Right lobe of liver (tissue), 6 donors: ENCODE measurements at places on chromosomes 2 and 18. TPM values are rescaled to one million over a fixed set of nuclear protein-coding genes. Genes with fewer than 3 reads are reported as not detected.
A peak's percentile ranks its signal among the peaks of the same experiment; 100 is the strongest.

The TNS1 gene
- 86.7 TPM for total RNA-seq

GRCh38 chr2:147384659-147385058 lies 460.2 kb upstream of the ACVR2A start:
- no peaks in the 10 kb centered on the region for H3K27me3 ChIP-seq
- H3K27ac ChIP-seq, result no peak overlapping the region
- H3K4me1 ChIP-seq, result no peaks in the 10 kb centered on the region
- H3K4me3 ChIP-seq, result no peak overlapping the region
- no peaks in the 10 kb centered on the region for H3K36me3 ChIP-seq
- no peak for DNase-seq

GRCh38 chr2:102588213-102588939 lies 31.0 kb upstream of the SLC9A2 start:
- H3K27me3 ChIP-seq, result no peaks in the 10 kb centered on the region
- H3K27ac ChIP-seq, result no peak overlapping the region
- no peak overlapping the region for H3K4me3 ChIP-seq
- H3K4me1 ChIP-seq, result no peaks in the 10 kb centered on the region

DNA sequence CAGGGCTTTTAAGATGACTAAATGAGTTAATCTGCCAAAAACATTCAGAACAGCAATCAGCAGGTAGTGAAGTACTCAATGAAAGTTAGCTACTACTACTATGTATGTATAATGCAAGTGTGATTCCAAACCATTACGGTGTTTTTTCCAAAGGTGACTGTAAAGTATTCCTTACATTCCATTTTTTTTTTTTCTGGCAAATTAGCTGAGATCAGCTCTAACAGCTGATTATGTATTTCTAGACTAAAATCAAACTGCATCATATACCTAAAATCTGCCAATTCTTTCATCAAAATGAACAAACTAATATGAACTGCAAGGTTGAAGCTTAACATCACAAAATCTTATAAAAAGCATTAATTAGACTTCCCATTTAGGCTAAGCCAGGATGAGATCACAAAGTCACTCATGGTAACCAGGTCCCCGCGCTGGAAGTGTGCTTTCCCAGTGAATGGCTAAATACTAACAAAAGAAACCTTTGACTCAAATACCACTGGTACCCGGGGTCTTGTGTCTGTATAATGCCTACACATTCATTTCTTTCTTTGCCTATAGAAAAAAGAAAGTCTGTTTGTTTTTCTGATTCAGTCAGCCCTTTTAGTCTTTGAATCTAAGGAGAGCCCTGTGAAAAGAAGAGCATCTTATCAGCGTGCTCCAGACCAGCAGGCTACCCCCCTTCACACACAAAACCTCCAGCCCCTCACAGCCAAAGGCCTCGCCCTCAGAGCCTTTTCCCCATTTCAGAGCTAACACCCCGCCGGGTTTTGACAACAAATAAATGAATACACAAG lies 88.3 kb downstream of the RBMS1 start:
- H3K27me3 ChIP-seq, result no peaks in the 10 kb centered on the region
- no peaks in the 10 kb centered on the region for H3K36me3 ChIP-seq
- no peak for DNase-seq

The GPBAR1 gene
- 3.2 TPM for total RNA-seq

The AFTPH gene
- total RNA-seq, result 19.5 TPM

DNA sequence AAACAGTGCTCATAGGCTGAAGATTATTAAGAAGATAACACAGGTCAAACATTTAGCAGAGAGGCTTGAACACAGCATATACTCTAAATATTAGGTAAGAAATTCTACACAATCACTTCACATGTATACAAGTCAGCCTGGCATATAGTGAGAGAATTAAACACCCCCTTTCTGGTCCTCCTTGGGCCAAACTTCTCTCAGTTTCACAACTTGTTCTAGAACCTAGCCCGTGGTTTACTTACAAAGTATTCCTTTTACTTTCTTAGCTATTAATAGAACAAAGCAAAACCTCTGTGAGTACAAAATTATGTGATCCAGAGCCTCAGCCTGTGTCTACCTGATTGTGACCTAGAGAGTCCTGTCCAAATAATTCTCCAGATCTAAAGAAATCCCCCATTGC lies 562.8 kb downstream of the TNS1 start:
- H3K27ac ChIP-seq, result no peak overlapping the region
- H3K4me3 ChIP-seq, result no peak overlapping the region
- H3K4me1 ChIP-seq, result no peaks in the 10 kb centered on the region
- no peaks in the 10 kb centered on the region for H3K36me3 ChIP-seq
- H3K27me3 ChIP-seq, result no peaks in the 10 kb centered on the region

The CFC1 gene
- total RNA-seq, result not detected

The PDE1A gene
- 2.2 TPM for total RNA-seq

The ANKRD30B gene
- total RNA-seq, result not detected

- H3K27me3 ChIP-seq, result no peaks in the 10 kb centered on the region
- no peak for DNase-seq
- peak overlapping the region; percentile 86 for H3K4me3 ChIP-seq
- no peaks in the 10 kb centered on the region for H3K36me3 ChIP-seq
Observed at GRCh38 chr18:6413579-6414117, 1.1 kb downstream of the L3MBTL4 start.

GRCh38 chr2:74682501-74682900 lies 28.5 kb downstream of the SEMA4F start:
- DNase-seq, result no peak
- H3K27ac ChIP-seq, result no peak overlapping the region
- no peak overlapping the region for H3K4me3 ChIP-seq
- H3K4me1 ChIP-seq, result no peaks in the 10 kb centered on the region

DNA sequence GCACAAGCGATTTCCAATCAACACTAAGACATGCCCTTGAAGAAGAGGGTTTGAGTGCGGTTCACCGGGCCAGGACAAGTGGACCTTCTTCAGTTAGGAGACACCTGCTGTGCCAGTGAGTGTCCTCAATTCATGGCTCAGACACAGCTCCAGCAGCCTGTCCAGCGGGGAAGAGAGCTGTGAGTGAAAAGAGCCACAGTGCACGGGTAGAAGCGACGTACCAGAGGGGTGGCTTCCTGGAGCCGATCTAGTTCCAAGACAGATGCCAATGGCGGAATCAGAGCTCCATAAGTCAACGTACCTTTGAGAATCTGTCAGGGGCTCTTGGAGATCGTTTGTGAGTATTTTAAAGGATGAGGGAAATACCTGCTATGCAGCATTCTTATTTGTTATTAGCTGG lies 119.9 kb upstream of the SALL3 start:
- H3K4me3 ChIP-seq, result no peak overlapping the region
- no peaks in the 10 kb centered on the region for H3K36me3 ChIP-seq
- no peaks in the 10 kb centered on the region for H3K4me1 ChIP-seq
- no peaks in the 10 kb centered on the region for H3K27me3 ChIP-seq
- no peak overlapping the region for H3K27ac ChIP-seq

DNA sequence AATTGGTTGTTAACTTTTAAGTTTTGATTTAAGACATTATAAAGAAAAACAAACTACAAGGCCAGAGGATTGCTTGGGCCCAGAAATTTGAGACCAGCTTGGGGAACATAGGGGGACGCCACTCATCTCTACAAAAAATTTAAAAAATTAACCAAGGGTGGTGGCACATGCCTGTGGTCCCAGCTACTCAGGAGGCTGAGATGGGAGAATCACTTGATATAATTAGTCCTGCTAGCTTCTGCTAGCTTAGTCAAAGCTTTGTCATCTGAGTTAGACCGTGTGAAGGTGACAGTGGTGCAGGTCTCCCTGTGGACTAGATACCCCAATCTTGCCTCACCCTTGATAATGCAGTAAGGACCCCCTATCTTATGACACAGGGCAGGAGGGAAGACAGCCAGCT lies 6.0 kb upstream of the ZNF396 start:
- no peak overlapping the region for H3K4me3 ChIP-seq
- H3K27me3 ChIP-seq, result no peaks in the 10 kb centered on the region
- H3K4me1 ChIP-seq, result no peaks in the 10 kb centered on the region
- H3K36me3 ChIP-seq, result no peaks in the 10 kb centered on the region
- DNase-seq, result no peak

DNA sequence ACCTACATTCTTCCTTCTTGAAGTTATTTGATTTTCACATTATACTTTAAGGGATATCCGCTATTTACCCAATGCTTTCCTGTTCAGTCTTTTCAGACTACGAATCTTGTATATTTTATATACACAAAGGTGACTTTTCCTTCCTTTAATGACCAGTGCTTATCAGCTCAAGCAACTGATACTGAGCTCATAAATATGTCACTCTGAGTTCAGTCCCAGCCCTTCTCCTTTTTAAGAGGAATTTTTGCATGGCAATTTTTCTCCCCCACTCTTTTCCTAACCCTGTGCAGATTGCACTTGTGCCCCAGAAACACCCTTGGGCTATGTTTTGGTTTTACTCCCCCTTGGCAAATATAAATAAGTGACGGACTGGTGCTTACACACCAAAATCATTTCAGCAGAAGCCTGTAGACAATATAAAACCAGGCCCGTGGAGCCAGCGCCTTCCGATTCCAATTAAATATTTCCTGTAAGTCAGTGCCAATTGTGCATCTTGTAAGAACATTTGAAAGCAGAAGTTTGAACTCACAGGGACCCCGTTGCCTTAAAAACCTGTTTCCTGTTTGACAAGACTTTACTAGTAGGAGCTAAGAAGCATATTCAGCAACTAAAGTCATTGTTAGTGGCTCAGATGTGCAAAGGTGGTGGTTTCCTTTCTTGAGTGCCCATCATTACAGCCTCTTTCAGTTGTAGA lies 66.3 kb upstream of the GATA6 start:
- H3K4me3 ChIP-seq, result no peak overlapping the region
- H3K4me1 ChIP-seq, result peaks cover 7% of the 10 kb centered on the region
- no peaks in the 10 kb centered on the region for H3K27me3 ChIP-seq
- H3K27ac ChIP-seq, result no peak overlapping the region

DNA sequence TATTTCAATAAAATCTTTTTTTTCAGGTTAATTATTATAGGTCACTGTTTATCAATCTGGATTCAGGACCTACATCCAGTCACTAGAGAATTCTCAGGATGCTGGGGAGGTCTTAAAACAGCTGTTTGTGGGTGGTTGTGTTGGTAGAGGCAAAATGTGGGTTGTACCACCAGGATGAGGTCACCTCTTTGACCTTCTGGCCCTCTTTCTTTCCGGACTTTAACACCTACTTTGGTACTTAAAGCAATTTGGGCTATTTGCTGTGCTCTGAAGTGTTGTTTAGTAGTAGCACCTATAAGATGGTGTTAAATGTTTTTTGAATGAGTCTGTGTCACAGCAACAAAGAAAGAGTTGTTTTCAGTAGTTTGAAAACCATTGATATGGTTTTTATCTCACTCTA lies 14.6 kb downstream of the EML4 start:
- no peaks in the 10 kb centered on the region for H3K36me3 ChIP-seq
- no peak overlapping the region for H3K4me3 ChIP-seq
- peaks cover 50% of the 10 kb centered on the region for H3K4me1 ChIP-seq
- H3K27me3 ChIP-seq, result no peaks in the 10 kb centered on the region

DNA sequence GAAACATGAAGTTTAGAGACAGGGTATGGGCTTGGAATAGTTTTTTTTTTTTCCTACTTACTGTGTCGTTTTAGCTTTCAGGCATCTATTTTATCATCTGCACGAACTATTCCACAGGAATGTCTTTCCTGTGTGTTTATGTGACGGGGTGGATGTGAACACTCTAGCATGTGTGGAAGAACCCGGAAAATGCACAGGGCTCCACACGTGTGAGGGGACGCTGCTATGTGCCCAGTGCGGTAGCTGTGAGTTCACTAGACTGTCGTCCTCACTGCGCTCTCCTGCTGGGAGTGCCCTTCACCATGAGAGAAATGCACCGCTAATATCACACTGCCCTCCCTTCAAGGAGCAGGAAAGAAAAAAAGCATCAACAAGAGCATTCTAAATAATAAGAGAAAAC lies 250.8 kb upstream of the PXDN start:
- DNase-seq, result no peak
- H3K27me3 ChIP-seq, result no peaks in the 10 kb centered on the region
- H3K4me3 ChIP-seq, result no peak overlapping the region
- H3K4me1 ChIP-seq, result no peaks in the 10 kb centered on the region

DNA sequence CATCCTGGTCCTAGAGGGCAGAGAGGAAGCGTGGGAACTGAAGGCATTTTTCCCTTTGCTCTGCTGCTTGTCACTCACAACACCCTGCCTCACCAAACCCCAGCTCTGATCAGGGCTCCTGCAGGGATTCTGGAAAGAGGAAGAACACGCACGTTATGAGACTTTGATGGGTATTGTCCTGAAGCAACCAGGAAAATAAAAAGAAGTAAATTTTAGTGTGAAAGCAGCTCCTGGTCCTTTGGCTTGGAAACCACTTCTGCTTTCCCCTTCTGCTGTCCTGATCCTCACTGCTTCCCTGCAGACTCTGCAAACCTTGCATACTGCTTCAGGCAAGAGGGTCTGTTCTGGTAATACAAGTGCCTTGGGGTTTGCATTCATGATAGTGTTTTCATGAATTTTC lies 164.1 kb downstream of the SLC8A1 start:
- H3K4me3 ChIP-seq, result no peak overlapping the region
- no peaks in the 10 kb centered on the region for H3K36me3 ChIP-seq
- no peaks in the 10 kb centered on the region for H3K27me3 ChIP-seq
- H3K27ac ChIP-seq, result no peak overlapping the region
- DNase-seq, result no peak

DNA sequence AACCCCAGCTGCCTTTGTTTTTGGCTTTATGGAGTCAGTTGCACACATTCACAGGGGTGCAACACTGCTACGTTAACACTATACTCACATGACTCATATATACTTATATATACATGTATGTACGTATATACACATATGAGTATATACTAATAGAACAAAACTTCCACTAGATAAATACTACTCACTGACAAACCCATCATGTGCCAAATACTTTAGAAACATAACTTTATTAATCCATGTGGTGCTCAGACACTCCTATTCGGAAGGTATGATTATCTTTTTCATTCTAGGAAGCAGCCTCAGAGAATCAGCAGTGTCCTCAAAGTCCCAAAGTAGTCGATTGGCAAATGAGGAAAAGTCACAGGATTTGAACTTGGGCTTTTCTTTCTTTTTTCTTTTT lies 7.9 kb downstream of the PMAIP1 start:
- no peaks in the 10 kb centered on the region for H3K4me1 ChIP-seq
- no peak overlapping the region for H3K27ac ChIP-seq
- no peaks in the 10 kb centered on the region for H3K27me3 ChIP-seq
- no peak for DNase-seq
- H3K36me3 ChIP-seq, result no peaks in the 10 kb centered on the region

GRCh38 chr2:101815154-101815553 lies 117.6 kb downstream of the MAP4K4 start:
- no peaks in the 10 kb centered on the region for H3K4me1 ChIP-seq
- no peak for DNase-seq
- no peak overlapping the region for H3K4me3 ChIP-seq
- H3K27me3 ChIP-seq, result no peaks in the 10 kb centered on the region
- peak overlapping the region; percentile 13 for H3K27ac ChIP-seq
